ENCODE measurements at places on chromosomes 6 and 20.

DNA sequence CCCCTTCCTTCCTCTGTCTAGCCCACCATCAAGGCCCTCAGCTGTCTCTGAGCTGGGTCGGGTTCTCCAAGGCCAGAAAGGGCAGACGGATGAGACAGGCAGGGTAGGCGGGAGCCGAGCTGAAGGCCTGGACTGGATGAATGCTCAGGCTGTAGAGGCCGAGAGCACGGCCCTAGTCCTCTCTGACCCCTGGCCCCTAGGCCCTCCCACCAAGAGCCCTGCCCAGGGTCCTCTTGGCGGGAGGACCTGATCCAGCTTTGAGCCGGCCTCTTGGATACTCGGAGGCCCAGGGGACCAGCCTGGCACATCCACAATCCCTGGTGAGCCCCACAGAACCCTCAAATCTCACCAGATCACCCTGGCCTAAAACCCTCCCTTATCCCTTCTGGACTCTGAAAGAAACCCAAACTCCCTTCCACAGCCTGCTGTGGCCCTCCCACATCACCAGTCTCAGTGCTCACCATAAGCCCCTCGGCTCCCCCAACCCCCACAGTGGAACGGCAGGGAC, 8.2 kb downstream of the ADISSP start:
- no peak for DNase-seq

DNA sequence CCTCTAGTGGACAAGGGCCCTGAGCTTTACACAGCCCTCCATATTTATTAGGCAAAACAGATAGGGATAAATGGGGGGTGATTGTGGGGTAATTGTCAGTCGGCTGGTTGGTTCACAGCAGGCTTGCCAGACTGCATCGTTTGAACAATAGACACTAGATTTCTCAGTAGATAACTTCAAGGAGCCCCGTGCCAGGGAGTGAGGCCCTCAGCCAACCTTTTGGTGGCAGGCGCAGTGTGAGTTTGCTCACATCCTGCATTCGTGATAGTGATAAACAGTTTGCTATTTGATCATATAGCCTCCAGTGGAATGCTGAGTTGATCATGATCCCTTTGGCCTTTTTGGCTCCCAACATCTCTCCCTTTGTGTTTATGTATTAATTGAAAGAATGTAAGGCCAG, 3.6 kb upstream of the ABHD12 start:
- DNase-seq = no peak

GRCh38 chr20:34570859-34571306, 12.4 kb downstream of the MAP1LC3A start:
- DNase-seq = no peak

DNA sequence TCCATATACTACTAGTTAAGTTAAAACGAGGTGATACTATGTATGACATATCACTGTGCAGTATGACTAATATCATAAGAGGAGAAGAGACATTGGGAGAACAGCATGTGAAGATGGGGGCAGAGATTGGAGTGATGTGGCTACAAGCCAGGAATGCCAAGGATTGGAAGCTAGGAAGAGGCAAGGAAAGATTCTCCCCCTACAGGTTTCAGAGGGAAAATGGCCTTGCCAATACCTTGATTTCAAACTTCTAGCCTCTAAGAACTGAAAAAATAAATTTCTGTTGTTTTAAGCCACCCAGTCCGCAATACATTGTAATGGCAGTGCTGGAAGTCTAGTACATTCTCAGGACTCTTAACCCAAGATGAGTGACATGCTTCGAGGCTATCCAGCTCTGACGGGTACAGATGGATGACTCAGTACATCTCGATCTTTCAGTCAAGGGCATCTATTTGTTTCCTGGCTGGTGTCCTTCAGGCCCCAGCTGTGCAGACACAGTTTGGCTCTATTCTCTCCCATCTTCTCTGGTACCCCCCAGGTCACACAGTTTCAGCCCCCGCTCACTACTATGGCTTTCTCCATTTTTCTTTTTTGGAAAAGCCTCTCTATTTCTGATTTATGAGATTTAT, 55.5 kb upstream of the THEMIS start:
- DNase-seq = no peak

GRCh38 chr20:29741894-29742698, 1515.4 kb upstream of the DEFB115 start:
- DNase-seq = no peak

DNA sequence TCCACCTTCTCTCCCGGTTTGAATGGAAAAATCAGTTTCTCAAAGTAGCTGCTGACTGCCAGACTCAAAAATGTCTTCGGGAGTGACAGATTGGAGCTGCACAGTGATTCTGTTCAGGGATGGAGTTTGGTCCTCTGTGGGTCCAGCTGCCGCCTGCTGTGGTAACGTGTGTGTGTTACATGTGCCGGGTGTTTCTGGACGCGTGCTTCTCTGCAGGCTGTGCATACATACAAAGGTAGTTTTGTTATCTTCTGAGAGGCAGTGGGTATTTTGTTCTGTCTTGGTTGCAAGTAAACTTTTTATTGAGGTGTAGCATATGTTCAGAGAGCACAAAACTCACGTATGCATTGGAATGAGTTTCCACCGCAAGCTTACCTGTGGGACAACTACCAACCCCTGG, 41.3 kb upstream of the NAA20 start:
- no peak for DNase-seq

- DNase-seq = no peak
These were observed 46.8 kb upstream of the TENT5A start for GRCh38 chr6:81799323-81799722.

DNA sequence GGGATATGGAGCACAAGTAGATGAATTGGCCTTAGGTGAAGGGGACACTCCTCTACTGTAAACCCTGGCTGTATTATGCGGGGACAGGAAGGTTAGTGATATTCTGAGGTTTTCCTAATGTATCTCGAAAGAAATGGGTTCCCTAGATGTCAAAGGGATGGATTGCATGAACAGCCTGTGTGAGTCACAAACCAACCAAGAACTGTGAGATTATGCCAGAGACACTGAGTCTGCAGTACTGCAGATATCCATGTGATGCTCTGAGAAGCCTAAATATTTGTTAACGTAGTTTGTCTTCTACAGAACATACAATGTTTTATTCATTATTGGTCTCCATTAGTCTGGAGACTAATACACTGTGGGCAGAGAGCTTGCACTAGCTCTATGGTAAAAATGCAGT, 182.2 kb downstream of the AKAP7 start:
- no peak for DNase-seq

- no peak for DNase-seq
These were observed 24.7 kb upstream of the PHF3 start for GRCh38 chr6:63610944-63611343.

DNA sequence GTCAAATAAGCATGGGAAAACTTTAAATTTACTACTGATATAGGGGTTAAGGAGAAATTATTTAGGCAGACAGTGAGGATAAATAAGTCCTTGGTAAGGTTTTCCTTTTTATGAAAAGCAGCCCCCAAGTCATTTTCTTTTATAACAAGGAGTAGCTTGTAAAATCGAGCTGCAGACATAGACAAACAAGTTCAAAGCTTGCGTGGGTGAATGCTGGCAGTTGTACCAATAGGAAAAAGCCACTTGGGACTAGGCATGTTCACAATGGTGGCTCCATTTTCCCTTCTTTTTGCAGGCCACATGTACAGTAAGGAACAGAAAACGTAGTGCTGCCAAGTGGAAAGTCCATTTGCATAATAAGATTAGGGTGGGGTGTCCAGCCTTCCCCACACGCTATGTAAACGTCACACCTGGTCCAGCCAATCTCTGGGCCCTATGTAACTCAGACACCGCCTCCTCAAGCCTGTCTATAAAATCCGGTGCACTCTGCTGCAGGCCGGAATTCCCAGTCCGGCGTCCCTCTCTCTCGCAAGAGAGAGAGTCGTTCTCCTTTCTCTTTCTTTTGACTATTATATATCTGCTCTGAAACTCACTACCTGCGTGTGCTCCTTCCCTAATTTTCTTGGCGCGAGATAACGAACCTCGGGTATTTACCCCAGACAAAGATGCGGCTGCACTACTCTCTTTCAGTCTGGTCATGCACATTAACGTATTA, 217.1 kb upstream of the MAN1A1 start:
- DNase-seq = no peak

DNA sequence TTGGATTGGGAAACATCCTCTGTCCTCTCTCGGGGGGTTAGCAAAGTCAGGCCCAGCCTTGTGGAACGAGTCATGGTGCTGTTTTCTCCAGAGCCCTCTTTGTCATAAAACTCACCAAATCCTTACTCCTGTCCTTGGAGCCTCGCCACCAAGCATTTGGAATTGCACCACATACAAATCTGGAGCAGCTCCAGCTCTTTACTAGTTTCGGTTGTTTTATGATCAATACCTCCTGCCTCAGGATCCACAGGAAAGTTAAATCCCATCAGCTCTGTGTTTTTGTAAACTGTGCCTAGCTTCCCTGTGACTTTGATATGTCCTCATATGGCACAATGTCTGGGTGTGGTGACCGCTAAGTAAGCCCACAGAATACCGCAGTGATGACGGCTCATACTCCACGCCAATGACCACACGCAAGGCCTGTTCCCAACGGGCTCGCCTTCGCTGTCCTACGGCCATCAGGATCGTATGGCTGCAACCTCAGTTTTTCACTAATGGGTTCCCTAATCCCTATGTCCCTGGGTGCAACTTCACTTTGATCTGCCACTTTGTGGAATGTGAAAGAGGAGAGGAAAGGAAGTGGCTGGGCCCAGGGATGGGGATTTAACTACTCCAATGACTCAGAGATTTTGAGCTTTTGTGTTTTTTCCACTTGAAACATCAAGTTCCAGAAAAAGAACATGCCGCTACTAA, 111.3 kb upstream of the FOXQ1 start:
- no peak for DNase-seq

DNA sequence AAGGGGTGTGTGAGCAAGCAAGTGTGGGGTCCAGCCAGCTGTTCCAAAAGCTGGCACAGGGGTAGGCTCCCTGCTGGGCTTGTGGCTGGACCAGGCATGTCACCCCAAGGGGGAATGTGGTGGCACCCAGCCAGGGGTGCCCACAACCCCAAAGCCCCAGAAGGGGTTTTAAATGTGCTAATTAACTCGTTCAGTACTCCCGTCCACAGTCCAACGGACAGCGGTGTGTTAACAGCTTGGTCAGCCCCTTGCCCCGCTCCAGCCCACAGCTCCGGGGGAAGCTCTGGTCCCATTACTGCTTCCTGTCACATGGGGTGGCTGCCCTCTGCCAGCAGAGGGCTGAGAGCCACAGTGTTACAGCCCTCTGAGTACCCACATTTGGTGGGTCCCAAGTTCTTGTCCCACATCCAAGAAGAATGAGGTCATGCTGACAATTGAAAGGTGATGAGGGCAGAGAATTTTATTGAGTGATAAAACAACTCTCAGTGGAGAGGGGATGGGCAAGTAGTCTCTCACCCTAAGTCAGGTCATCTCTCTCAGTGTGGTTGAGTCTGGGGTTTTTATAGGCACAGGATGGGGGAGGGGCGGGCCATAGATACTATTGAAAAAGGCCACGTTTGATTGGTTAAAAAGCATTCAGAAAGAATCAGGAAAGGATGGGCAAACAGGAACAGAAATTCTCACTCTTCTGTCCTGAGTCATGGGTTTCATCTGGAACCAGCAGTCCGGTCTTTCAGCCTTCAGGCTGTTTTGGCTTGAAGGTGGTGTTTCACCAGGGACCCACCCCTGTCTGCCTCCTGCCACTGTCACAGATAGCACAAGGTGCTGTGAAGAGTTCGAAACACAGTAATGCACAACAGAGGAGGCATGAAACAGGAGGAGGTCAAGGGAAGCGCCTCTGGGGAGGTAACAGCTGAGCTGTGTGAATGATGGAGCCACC, 238.5 kb downstream of the NFATC2 start:
- no peak for DNase-seq

All from activated gamma-delta T cell treated with anti-CD3 and anti-CD28 coated beads, Interleukin-2, amount 50 U/mL, for 16 hours (primary cell).